ENCODE measurements at places on chromosomes 7 and 10.

- DNase-seq: no peak
Measured at GRCh38 chr10:110667620-110668343, 23.6 kb downstream of the RBM20 start.

DNA sequence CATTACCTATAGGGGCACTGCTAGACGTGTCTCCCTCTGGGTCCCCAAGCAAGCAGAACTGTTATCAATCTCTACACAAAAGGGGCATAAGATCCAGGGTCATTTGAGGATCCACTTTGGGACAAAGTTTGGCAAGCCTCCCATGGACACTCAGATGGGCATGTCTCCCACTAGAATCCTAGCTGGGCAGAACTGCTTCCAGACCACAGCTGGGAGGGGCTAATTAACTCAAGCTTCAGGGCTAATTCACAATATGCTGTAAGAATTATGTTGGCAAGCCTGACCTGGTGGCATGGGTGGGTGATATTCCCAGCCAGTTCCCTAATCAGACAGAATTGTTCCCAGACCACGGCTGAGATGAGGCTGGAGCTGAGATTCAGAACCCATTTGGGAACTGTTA, 738.4 kb upstream of the FZD8 start:
- DNase-seq: no peak

DNA sequence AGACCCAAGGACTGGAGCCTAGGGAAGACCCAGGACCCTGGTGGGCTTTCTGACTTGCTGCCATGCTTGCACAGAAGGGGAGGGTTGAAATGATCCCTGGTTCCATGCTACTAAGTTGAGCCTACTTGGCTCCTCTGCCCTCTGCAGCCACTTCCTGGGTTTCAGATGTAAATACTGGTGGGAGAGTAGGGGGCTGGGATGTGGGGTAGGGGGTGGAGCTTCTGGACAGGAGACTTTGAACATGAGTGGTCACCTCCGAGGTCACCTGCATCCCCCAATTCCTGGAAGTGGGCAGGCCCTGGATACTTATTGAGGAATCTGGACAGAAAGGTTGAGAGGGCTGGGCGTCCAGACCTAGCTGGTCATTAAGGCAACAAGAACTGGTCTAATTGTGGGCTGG, 2.9 kb upstream of the ZMIZ1 start:
- DNase-seq: no peak

DNA sequence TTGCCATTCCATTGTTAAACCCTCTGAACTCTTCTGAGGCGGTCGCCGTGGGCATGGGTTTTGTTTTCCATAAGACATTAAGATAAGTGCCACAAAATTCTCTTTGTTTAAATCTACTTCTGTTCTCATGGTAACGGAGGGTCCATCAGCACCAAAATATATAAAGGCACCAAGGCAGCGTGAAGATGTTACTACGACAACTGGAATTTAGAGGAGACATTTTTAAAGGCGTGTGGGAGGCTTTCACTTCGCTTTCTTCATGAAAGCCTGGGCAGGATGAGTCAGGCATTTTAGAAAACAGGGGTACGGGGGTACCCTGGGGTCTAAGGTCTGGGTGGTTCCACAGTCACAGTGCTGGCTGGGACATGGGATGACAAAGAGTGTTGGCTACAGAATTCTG, 34.0 kb downstream of the SMKR1 start:
- DNase-seq: no peak

GRCh38 chr7:138478499-138478908, 18.4 kb downstream of the TRIM24 start:
- no peak for DNase-seq

GRCh38 chr7:32093415-32094408, 23.5 kb upstream of the PDE1C start:
- DNase-seq: peak; percentile 94

- DNase-seq: no peak
Measured at GRCh38 chr10:35388197-35388596, 51.9 kb downstream of the CCNY start.

DNA sequence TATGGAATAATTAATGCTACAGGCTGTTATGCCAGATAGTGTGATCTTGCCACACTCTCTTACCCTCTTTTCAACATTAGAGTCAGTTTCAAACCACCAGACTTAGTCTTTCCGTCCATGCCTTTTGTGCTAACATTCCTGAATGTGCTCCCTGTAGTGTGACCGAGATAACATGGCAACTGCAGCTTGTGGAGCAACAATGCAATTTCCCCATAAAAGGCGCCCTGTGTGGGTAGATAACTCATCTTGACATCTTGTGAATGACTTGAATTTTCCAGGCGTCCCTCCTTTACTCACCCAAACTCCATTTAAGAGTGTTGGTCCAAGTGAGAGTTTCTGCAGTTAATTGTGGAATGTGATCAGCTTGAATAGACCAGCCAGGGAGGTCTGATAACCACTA, 99.6 kb downstream of the DNAH11 start:
- DNase-seq: no peak

- no peak for DNase-seq
Measured at GRCh38 chr10:113808168-113808567, 45.7 kb downstream of the DCLRE1A start.

GRCh38 chr10:104273286-104273685, 4.3 kb downstream of the GSTO2 start:
- DNase-seq: no peak

GRCh38 chr7:152959610-152960009, 200.1 kb downstream of the ACTR3B start:
- DNase-seq: no peak

- no peak for DNase-seq
Measured at GRCh38 chr7:144529269-144529926, 125.9 kb upstream of the NOBOX start.

DNA sequence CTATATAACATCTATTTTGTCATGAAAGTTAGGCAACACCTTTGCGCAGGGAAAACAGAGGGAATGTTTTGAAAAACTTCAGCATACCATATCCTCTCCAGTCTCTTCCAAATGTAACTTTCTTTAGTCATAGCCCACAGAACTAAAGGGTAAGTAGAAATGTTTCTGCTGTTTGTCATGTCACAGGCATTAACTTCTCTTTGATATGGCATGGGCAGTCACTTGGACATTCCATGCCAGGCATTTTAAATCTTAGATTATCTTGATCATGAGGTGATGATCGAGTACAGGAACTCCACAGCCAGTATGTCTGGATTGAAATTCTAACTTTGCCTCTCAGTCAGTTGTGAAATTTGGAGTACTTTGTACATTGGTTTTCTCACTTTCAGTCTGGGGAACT, 27.5 kb upstream of the ETV1 start:
- no peak for DNase-seq

DNA sequence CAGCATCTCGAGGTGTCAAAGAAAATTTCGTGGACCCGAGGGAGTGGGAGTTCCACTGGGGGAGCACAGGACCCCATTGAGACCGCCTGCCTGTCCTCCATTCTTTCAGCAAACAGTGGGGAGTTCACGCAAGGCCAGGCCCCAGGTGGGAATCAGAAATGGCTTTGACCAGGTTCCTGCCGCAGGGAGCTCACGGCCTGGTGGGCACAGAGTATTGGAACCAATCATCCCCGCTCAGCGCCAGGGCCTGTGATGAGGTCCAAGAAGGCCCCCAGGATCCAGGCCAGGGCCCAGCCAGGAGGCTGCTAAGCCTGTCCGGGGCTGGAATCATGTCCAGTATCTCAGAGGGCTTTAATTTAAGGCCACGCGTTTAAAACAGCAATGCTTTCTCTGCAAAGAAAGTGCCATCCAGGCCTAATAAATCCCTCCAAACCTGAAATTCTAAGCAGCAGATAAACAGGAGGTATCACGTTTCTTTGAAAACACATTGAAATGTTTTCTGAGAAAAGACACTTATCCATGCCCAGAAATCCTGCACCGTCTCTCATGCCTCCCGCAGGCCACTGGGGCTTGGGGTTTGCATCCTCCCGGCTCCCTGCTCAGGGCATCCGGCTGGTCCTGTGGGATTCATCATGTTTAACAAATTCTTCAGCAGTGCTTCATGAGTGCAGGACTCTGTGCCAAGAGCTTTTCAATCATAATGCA, 125.7 kb downstream of the OAT start:
- no peak for DNase-seq

DNA sequence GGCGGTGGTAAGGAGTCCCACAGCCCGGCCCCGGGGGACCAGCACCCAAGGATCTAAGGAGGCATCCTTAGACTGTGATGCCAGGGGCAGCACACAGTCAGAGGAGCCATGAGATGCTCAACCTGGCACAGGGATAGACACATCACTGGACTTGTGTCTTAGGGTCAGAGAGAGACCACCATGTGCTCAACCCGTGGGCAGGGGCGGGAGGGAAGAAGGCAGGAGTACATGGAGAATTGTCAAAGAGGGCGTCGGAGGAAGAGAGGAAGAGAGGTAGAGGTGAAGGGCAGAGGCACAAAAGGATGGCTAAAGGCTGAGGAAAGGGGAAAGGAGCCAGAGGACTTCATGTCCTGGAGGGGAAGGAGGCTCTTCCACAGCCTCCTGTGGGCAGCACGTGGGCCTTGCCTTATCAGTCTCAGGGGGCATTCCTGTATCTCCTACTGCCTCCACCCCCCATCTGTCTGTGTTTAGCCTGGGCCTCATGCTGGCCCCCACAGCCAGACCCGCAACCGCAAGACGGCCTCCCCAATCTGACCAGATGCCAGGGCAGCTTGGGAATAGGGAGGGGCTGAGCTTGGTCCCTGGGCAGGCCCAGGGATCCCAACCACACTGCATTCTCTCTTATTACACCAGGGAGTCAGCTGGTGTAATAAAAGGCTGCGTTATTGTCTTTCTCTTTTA, 2.2 kb downstream of the ADCY1 start:
- DNase-seq: no peak

- DNase-seq: no peak
Measured at GRCh38 chr7:8638076-8638475, 204.7 kb downstream of the NXPH1 start.

GRCh38 chr7:154776350-154776749, 226.6 kb downstream of the PAXIP1 start:
- DNase-seq: no peak

DNA sequence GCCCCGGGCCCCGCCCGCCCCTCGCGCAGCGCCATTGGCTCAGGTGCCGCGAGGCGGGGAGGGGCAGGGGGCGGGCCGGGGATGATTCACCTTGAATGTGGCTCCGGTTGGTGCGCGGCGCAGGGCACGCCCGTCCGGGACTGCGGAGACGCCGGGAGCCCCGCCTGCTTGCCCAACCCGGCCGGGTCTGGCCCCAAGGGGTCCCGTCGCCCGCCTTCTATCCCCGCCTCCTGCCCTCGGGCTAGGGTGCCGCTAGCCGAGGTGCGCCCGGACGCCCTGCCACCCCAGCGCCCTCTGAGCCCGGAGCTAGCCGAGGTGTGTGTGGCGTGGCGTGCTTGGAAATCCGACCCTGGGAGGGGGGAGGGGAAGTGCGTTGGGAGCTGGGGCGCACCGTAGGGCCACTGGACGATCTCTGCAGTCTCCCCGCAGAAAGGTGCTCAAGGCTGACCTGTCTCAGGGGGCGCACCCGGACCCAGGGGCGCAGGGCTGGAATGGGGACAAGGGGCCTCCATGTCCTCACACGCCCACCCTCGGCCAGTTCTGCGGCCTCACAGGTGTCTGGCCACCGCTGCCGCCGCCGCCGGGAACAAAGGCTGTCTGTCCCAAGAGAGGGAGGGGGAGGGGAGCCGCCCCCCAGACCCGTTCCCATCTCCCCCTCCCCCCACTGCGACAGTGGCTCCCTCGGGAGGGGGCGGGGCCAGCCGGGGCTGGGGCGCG, 168.9 kb downstream of the NRF1 start:
- DNase-seq: peak; percentile 78

GRCh38 chr7:99000904-99001465, 122.7 kb downstream of the TRRAP start:
- DNase-seq: peak; percentile 14

DNA sequence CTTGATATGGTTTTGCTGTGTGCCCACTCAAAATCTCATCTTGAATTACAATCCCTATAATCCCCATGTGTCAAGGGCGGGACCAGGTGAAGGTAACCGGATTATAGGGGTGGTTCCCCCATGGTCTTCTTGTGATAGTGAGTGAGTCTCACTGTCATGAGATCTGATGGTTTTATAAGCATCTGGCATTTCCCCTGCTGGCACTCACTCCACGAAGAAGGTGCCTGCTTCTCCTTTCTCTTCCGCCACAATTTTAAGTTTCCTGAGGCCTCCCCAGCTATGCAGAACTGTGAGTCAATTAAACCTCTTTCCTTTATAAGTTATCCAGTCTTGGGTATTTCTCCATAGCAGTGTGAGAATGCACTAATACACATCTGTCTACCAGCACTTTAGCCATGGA, 109.5 kb upstream of the SDK1 start:
- no peak for DNase-seq

- DNase-seq: no peak
Measured at GRCh38 chr10:133238466-133238804, 780 bp downstream of the VENTX start.

GRCh38 chr7:143451122-143451521, 7.9 kb downstream of the TAS2R60 start:
- no peak for DNase-seq

DNA sequence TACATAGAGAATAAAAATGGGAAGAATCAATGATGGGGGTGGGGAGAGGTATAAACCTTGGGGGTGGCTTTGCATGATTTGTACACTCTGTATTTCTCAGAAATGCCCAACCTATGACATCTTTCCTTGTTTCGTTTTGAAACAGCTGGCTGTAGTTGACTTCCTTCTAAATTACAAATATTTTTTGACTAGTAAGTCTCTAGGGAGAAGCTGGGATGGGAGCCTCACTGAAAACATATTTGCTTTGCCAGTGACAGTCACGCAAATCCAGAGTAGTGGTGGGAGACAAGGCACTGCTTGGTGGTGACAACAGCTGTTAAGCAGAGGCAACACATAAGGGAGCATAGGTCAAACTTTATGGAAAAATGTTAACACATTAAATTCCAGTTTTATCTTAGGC, 440.5 kb downstream of the SEMA3D start:
- DNase-seq: no peak

- DNase-seq: no peak
Measured at GRCh38 chr10:127228195-127228787, 31.9 kb upstream of the INSYN2A start.

DNA sequence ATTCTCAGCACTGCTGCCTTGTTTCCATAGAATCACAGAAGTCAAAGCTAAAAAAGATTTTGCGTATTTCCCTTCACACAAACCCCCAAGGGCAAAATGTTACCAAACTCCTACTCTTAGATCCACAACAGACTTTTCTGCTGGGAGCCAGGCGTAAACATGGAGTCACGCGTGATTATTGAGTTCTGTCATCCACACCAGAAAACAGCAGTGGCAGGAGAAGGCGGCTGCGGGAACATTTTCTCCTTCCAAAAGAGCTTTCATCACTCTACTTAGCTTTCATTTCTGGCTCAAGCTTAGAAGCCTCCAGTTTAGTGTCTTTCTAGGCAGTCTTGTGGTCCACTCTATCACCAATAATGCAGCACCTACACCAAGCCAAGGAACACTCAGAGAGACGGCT, 712.9 kb upstream of the NRP1 start:
- no peak for DNase-seq
